Activated CD8-positive, alpha-beta memory T cell treated with anti-CD3 and anti-CD28 coated beads, Interleukin-2, amount 10 ng/mL, durations not matched to agents 7 days and 5 days (primary cell): ENCODE measurements at places on chromosomes 1 and 21. TPM values are rescaled to one million over a fixed set of nuclear protein-coding genes. Genes with fewer than 3 reads are reported as not detected.

The JAM2 gene
- total RNA-seq, result 0.37 TPM

The TYW3 gene
- total RNA-seq, result 23.2 TPM

GRCh38 chr1:41830726-41831125 lies 88.0 kb downstream of the HIVEP3 start:
- no peak overlapping the region for H3K4me3 ChIP-seq
- no peak overlapping the region for H3K27ac ChIP-seq
- no peaks in the 10 kb centered on the region for H3K27me3 ChIP-seq
- no peak for DNase-seq
- no peaks in the 10 kb centered on the region for H3K36me3 ChIP-seq

DNA sequence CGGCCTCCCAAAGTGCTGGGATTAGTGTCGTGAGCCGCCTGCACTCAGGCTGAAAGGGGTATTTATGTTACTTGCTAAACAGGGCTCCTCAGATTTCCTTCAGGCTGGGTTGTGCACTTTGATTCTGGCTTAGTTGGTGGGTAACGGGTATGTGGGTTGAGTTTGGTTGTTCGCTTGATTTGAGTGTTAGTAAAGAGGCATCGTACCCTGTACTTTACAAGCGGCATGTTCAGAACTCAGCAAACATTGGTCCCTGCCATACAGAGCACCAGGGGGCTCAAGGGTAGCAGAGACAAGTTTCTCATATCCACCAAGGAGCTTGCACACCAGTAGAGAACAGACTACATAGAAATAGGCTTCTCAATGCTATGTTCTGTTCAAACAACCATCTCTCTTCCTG lies 147.8 kb downstream of the PGBD5 start:
- no peak for DNase-seq
- H3K27me3 ChIP-seq, result no peaks in the 10 kb centered on the region
- no peak overlapping the region for H3K4me3 ChIP-seq
- peaks cover 25% of the 10 kb centered on the region for H3K4me1 ChIP-seq
- peak overlapping the region; percentile 3 for H3K27ac ChIP-seq

DNA sequence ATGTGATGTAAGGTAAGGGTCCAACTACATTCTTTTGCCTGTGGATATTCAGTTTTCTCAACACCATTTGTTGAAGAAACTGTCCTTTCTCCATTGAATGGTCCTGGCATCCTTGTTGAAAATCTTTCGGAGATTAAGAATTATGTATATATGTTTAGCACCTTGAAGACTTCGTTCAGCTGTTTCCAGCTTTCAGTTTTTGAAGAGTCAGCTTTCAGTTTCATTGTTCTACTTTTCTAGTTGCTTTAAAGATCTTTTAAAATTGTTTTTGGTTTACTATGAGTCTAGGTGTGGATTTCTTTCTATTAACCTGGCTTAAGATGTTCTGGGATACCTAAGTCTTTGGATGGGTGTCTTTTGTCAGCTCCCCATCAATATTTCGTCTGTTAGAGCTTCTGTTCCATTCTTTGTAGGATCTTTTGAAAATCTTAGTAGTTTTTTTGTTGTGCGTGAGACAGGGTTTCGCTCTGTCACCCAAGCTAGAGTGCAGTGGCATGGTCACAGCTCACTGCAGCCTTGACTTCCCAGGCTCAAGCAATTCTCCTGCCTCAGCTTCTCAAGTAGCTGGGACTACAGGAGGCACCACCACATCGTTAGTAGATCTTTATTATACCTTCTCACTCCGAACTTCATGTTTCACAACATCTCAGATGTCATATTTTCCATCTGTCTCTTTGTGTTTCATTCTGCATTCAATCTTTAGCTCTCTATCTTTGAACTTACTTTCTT lies 353.5 kb upstream of the B3GALT2 start:
- H3K27ac ChIP-seq, result peak overlapping the region; percentile 94
- DNase-seq, result peak; percentile 65
- peaks cover 55% of the 10 kb centered on the region for H3K4me1 ChIP-seq
- H3K4me3 ChIP-seq, result peak overlapping the region; percentile 72
- no peaks in the 10 kb centered on the region for H3K27me3 ChIP-seq

DNA sequence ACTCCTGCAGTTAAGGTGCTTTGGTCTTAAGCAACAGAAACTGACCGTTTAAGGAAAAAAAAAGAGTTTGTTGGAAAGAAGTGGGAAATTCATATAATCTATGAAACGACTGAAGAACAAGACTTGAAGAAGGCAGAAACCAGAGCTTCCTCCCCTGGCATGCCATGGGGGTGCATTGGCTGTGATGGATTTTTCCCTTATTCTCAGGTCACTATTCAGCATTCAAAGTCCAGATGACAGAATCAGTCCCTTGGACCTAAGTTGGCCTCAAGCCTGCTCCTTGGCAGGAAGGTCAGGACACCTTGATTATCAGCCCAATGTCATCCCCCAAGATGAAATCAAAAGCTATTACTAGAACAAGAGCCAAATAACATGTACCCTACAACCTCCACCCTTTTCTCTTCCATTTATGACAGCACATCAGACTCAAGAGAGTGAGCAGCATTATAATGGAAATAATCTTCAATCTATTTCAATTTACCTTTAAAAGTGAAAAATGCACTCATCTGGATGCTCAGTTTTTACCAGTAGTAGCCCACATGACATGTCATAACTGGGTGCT lies 15.8 kb upstream of the TMEM9 start:
- H3K4me3 ChIP-seq, result peak overlapping the region; percentile 64
- H3K4me1 ChIP-seq, result peaks cover 5% of the 10 kb centered on the region
- no peak for DNase-seq
- H3K27me3 ChIP-seq, result peaks cover 44% of the 10 kb centered on the region
- peaks cover 2% of the 10 kb centered on the region for H3K36me3 ChIP-seq
- H3K27ac ChIP-seq, result no peak overlapping the region
